ENCODE measurements at places on chromosomes 6 and 20.
A peak's percentile ranks its signal among the peaks of the same experiment; 100 is the strongest.

GRCh38 chr6:31407699-31408098, 4.3 kb downstream of the MICA start:
- no peak for DNase-seq

GRCh38 chr6:127951172-127951917, 50.5 kb upstream of the THEMIS start:
- DNase-seq, result no peak

DNA sequence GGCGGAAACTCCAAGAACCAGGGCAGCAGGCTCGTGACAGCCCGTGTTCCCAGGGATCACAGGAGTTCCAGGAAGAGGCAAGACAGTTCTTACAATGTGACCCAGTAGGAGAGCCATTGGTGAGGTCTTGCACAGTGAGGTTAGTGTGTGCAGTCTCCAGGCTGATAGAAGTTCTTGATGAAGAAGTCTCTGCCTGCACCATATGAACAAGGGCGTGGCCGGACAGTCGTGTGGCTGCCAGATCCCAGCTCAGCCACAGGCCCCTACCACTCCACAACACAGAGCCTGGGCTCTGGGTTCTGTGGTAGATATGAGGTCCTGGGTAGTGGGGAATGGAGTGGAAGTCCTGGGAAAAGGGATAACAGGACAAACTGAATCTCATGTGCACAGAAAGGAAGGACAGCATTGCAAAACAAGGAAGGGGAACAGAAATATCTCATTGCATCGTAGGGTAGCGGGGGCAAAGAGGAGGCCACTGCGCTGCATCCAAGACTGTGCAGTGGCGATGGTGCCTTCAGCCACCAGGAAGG, 65.2 kb downstream of the STX11 start:
- no peak for DNase-seq

- DNase-seq, result no peak
Observed at GRCh38 chr6:20001286-20001685, 164.1 kb downstream of the ID4 start.

DNA sequence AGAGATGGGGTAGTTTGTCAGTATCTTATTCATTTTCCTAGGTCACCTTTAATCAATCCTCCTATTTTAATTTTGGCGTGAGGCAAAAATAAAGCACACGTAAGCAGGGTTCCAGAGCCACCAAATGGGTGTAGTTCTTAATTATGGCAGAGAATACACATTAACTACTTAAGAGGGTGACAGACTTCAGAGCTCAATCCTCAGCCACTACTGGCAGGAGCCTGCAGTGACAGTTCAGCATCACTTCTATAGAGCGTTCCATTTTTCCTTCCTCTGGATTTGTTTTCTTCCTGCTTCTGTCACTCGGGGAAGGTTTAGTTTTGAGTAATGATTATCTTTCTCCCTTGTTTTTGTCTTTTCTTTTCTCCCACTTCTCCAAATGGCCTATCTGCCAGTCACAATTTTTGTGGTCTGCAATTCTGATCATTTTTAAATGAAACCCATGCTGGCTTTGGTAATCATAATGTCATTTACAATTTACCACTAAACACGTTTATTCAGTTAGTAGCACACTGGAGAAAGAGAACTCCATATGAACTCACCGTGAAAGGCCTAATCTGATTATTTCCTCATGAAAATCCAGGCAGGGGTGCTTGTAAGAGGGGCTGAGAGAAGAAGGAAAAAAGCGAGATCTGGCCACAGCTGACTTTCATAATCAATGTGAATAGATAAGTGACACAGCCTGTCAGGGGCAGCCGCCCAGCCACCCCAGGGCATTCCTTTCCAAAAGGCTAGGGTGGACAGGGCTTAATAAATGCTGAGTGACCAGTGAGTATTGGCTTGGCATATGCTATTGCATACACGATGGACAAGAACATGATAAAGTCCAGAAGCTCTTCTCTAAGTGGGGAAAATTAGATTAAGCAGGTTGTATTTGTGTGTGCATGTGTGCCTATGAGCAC, 412.1 kb downstream of the PKHD1 start:
- DNase-seq, result no peak

DNA sequence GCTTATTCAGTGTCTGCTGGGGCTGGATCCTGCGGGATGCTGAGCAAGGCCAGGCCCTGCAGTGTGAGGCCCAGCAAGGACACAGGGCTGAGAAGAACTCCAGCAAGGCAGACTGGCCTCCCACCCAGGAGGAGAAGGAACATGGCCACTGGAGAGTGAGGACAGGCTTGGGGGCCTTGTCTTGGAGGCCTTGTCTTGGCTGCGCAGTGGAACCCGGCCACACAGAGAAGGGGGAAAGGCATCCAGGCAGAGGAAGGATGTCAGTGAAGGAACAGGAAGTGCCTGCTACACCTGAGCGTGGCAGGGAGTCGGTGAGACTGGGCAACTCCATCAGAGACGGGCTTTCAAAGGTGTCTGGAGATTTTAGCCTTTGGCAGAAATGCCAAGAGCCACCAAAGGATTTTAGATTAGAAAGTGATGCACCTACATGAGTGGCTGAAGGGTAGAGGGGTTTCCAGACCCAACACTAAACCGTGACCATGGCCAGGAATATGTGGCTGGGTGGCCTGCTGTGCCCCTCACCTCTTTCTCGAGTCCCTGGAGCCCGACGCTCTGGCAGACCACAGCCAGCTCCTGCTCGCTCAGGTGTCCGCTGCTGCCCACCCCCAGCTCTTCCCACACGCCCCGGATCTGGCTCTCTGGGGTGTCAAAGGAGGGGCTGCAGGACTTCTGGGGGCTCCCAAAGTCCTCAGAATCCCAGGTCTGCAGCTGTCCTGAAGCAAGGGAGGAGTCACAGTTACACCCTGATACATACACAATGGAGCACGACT, 80.8 kb downstream of the NINL start:
- no peak for DNase-seq

- no peak for DNase-seq
Observed at GRCh38 chr6:23327621-23328020, 758.3 kb downstream of the HDGFL1 start.

DNA sequence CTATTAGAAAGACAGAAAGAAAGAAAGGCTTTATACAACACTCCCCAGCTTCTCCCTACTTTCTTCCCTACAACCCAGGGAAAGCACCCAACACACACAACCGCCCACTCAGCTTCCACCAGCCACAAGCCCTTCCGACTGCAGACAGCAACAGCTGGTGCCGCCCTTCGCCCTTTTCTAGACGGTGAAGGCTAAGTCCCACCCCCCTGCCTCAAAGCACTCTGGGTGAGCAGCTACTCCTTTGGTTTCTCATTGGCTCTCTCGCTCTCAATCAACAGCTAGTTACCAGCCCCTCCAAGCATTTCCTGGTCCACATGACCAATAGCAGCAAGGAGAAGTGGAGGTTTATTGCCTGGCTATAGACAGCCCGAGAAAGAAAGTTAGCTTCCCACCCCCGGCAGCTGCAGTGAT, 230.1 kb upstream of the MOCS1 start:
- DNase-seq, result no peak

- no peak for DNase-seq
Observed at GRCh38 chr6:72740135-72740534, 118.3 kb downstream of the KCNQ5 start.

- DNase-seq, result no peak
Observed at GRCh38 chr20:58494923-58495622, 20.1 kb downstream of the APCDD1L start.

DNA sequence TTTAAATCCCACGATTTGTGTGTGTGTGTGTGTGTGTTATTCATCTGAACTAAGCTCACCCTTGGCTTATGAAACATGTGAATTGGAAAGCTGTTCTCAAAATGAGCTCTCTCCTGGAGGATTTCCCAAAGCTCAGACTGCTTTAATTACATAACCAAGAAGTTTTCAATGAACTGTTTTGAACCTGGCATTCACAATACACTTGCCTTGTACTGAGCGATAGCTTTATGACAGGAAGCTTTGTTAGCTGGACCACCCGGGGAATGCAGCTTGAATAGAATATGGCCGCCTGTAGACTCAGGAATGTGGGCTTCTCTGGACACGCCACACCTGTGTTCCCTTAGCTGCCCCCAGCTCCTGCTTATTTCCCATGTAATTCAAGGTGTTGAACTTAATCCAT, 71.4 kb upstream of the PREP start:
- DNase-seq, result no peak

- DNase-seq, result no peak
Observed at GRCh38 chr6:48994811-48995210, 468.2 kb downstream of the MMUT start.

DNA sequence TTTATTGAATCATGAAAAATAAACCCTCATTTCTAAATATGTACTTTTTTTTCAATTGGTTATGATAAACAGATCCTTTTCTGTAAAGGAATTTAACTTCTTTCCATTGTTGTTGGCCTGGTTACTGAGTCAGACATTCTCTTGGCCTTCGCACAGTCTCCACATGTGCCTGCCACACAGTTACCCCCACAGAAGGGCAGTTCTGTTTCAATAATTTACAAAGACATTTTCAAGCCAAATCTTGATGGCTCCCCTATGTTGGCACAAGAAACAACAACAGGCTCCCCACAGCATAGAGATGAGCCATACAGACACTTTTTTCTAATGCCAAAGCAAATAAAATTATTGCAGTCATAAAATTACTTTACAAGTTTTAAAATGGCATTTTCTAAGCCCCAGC, 55.6 kb upstream of the BEND6 start:
- no peak for DNase-seq

DNA sequence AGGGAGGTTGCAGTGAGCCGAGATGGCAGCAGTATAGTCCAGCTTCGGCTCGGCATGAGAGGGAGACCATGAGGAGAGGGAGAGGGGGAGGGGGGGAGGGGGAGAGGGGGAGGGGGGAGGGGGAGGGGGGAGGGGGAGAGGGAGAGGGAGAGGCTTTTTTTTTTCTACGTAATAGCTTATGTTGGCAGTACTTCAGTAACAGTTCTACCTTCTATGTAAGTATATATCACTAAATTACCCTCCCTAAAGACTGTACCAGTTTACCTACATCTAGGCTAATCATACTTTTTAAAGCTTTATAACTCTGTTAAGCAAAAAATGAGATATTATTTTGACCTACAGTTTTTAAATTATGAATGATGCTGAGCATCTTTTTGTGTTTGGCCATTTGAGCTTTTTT, 13.6 kb downstream of the TM9SF4 start:
- DNase-seq, result no peak

GRCh38 chr6:43739642-43740091, 30.3 kb upstream of the VEGFA start:
- DNase-seq, result no peak

- DNase-seq, result no peak
Observed at GRCh38 chr6:44621846-44622245, 234.3 kb downstream of the CDC5L start.

DNA sequence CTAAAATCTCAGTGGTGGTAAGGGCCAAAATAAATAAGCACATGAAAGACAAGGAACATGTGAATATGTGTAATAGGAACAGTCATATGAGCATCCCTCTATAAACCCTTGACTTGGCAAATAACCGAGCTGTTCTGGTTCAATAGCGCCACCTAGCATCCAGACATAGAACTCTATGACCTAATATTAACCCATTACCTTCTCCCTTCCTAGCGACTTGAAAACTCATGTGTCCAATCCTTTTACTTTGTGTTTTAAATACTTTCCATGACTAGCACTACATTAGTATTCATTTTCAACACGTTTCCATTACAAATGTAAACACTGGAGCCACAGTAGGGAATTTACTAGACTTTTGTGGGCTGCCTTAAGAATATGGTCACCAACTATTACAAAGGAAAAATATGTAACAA, 279.7 kb downstream of the UST start:
- DNase-seq, result no peak

DNA sequence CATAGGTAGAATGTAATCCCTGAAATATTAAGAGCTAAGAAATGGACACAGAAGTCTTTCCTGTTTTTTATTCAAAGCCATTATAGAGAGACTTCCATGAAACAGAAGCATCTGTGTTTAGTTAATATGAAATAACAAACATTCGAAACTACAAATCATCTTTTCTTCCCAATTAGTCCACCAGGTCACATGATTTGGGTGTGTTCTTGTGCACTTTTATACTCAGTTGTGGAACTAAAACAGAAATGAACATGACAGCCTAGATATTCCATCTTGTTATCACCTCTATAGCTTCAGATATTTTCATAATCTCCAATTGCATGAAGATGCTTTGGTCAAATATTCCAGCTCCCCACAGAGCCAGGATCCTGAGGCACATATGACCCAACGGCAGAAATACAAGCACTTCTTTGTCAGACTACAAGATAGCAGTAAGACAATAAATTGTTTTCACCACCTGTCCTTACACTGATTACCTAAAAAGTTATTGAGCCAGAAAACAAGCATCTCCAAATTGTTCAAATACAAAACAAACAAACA, 116.8 kb upstream of the BEND6 start:
- DNase-seq, result no peak

- DNase-seq, result peak; percentile 55
Observed at GRCh38 chr6:15491255-15491985, 171.4 kb downstream of the DTNBP1 start.

- DNase-seq, result no peak
Observed at GRCh38 chr6:87918461-87918941, 129.1 kb upstream of the SPACA1 start.
